Mesothelial cell of epicardium (in vitro differentiated cells): ENCODE measurements at places on chromosomes 7 and 10.

DNA sequence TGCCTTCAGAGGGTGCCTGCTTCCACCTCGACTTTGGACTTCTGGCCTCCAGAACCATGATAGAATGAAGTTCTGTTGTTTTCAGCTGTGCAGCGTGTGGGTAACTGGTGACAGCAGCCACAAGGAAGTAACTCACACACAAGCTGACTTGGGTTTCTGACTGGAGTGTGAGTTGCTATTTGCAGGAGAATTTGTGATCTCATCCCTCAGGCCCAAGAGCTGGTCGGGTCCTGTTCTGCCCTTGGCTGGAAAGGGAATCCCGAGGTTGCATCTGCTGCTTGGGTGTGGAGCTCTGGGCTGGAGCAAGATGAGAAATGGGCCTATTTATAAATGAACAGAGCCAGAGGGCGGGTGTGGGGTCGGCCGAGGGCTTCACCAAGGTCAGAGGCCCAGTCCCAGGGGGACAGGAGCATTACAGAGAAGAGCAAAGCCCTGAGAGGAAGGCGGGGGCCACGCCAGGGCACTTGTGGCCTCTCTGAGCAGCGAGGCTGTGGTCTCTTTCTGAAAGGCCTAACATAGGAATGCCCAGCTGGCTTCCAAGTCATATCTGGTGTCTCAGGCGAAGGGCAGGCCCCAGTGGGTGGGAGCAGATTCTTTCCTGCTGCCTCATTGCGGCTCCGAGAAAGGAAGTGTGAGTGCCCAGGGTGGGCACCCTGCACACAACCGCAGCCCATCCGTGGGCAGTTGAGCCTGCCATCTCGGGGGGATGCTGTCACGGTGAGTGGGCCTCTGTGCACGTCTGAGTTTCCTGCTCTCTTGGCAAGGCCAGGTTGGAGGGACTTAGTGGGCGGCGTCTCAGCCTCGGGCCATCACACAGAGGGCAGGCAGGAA lies 26.5 kb upstream of the C10orf71 start:
- no peak for DNase-seq

DNA sequence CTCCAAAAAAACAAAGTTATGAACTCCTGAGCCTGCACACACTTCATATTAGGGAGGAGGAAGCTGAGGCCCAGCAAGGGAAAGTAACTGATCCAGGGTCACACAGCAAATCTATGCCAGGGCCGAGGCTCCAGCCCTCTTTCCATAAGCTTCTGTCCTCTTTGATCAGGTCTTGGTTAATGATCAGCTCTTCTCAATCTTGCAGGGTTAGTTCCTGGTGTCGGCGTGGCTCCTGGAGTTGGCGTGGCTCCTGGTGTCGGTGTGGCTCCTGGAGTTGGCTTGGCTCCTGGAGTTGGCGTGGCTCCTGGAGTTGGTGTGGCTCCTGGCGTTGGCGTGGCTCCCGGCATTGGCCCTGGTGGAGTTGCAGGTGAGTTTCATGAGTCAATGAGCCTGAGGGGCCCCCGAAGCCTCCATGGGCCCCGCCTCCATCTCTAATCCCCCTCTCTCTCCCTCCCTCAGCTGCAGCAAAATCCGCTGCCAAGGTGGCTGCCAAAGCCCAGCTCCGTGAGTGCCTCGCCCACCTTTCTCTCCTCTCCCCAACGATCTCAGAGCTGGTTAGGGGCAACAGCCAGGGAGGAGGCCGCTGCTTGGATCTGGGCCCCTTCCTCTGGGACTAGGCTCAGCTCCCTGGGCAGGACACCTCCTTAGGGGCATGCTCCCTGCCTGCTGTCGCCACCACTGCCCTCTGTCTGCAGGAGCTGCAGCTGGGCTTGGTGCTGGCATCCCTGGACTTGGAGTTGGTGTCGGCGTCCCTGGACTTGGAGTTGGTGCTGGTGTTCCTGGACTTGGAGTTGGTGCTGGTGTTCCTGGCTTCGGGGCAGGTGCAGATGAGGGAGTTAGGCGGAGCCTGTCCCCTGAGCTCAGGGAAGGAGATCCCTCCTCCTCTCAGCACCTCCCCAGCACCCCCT lies 23.7 kb upstream of the LIMK1 start:
- no peak for DNase-seq

DNA sequence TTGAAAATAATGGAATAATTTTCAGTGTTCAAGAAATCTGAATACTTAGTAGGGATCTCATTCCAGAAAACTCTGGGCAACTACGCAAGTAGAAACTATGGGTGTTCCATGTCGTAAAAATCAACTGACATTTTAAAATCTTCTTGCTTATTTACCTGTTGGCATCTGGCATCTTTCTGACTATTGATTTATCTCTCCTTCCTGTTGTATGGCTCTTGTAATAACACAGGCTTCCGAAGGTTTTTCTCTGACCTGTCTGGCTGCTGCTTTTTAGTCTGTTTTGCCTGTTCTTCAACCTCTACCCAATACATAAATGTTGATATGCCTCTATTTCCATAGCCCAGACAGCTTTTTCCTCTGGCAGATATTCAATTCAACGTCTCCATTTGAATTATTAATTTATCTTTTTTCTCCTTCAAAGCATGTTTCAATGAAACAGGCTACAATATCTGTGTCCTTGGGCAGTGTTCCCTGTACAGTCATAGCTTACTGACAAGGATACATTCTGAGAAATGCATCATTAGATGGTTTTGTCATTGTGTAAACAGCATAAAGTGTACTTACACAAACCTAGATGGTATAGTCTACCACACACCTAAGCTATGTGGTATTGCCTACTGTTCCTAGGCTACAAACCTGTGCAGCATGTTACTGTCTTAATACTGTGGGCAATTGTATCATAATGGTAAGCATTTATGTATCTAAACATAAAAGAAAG lies 105.9 kb upstream of the ETV1 start:
- DNase-seq = no peak

GRCh38 chr10:78516236-78516635 lies 482.6 kb downstream of the RPS24 start:
- no peak for DNase-seq

GRCh38 chr7:16581286-16581685 lies 54.7 kb downstream of the LRRC72 start:
- no peak for DNase-seq

DNA sequence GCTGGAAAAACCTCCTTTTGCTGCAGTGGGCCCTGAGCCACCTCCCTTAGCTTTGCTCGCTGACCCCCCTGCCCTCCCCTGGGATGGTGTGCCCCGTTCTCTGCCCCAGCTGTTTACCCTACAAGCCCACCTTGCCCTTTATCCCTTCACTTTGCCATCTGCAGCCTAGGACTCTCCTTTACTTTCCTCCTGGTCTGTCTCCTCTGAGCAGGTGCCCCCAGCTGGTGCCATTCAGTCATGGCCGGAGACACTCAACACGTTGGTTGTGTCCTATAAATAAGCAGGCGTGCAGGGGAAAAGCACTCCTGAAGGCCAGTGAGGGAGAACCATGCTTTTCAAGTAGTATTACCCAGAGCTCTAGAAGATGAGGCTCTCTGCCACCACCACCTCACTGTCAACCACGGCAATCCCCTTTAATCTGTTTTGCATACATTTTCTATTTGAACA lies 6.1 kb downstream of the RASSF4 start:
- DNase-seq = no peak

DNA sequence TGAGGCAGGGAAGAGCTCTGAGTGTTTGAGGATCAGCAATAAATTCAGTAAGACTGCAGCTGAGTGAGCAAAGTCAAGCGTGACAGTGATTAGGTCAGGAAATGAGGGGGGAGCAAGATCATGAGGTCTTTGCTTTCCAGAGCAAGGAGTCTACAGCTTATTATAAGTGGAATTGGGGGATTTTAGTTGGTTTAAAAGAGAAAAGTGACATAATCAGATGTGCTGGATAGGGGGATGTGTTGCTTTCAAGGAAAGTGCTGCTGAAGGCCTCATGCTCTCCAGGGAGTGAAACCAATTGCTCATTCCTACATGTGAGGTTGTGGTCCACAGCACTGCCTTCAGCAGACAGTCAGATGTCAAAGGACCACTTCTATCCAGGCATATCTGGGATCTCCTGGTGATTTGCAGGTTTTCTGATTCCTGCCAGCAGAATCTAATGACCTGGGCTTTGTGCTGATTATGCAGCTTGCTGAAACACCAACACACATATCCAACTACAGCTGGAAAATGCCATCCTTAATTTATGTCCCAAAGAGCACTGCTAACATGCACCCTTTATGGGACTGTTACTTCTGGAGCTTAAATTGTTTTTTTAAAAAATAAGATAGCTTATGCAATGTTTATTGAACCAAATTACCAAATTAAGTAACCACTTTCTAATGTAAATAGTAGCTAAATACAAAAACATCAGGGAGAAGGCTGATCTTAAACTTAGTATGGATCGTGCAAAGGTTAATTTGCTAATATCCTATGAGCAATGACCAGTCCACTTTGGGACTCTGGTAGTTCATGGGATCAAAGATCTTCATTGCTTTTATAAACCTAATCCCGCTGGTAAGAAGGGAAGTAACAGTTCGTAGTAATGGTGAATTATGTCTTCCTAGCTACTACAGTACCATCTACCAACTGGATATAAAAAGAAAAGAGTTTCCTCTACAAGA lies 607.6 kb downstream of the KCNMA1 start:
- no peak for DNase-seq

GRCh38 chr7:135414850-135415439 lies 95.0 kb downstream of the CNOT4 start:
- DNase-seq = no peak

- DNase-seq = no peak
These were observed 17.8 kb upstream of the ZKSCAN1 start for GRCh38 chr7:99997545-99998137.

GRCh38 chr7:130084037-130084875 lies 13.9 kb downstream of the KLHDC10 start:
- no peak for DNase-seq

- no peak for DNase-seq
These were observed 26.7 kb upstream of the CUL1 start for GRCh38 chr7:148672041-148672440.

- DNase-seq = no peak
These were observed 8.4 kb downstream of the FAM237B start for GRCh38 chr7:90312745-90313144.

DNA sequence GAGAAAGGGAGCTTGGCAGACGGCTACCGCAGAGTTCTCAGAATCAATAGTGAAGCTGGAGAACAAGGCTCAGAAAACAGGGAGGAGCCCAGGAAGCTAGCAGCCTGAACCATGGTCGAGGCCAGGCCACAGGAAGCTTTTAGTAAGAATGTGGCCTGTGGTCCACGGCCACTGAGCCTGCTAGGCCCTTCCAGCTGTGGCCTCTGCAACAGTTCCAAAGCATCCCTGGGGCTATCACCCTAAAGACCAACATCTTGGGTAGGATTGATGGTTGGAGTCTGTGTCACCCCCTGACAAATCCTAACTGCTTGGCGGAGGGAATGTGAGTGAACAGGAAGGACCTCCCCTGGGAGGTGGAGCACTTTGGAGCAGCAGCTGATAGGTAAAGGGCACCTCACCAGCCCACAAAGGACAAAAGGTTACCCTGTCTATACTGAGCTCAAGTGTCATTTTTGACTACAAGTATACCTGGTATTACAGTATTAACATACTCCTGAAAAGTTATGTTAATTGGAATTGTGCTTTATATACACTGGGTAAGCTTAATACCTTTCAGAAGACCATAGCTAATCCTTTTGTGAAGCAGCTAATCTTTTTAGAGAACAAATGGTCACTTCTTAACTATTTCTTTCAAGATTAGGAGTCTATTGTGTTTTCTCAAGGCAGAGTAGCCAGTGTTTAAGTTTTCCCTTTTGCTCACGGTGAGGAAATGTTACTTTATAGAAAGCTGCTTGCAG lies 18.7 kb downstream of the PTPRE start:
- no peak for DNase-seq

DNA sequence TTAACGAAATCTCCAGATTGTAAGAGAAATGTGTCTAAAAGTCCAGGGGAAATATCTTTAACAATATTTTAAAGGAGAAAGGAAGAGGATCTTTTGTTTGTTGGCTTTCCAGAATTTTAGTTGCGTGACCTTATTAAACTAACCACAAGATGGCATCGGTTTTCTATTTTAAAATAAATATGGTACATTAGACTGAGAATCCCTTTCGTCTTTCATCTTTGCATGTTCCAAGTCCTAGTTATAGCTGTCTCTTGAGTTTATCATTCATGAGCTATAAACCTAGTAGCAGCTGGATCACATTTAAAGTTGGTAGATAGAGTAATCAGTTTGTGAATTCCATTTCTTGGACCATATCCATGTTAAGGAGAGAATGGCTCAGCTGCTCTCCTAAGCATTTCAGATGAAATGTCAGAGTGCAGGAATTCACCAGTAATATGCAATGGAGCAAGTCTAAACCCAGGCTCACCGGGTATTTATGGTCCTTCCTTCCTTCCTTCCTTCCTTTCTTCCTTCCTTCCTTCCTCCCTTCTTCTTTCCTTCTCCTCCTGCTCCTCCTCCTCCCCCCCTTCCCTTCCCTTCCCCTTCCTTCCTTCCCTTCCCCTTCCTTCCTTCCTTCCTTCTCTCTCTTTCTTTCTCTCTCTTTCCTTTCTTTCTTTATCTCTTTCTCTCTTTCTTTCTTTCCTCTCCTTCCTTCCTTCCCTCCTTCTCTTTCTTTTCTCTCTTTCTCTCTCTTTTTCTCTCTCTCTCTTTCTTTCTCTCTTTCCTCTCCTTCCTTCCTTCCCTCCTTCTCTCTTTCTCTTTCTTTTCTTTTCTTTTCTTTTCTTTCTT lies 57.8 kb upstream of the RAB18 start:
- DNase-seq = no peak

DNA sequence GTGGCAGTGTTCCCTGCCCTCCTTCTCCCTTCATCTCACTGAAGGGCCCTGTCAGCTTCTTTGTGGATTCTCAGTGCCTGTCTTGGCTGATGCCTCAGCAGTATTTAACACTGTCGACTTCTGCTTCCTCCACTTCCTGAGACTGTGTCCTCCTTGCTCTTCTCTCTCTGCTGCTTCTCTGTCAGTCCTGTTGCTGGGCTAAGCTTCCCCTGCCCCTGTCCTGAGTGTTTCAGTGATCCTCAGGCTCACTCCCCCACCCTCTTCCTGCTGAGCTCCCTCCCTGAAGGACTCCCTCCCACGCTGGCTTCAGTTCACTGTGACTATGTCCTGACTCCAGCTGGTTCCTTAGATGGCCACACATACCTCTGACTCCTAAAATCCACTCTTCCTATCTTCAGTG lies 64.9 kb downstream of the CREM start:
- no peak for DNase-seq

GRCh38 chr10:114704679-114705078 lies 46.6 kb upstream of the ABLIM1 start:
- DNase-seq = no peak

DNA sequence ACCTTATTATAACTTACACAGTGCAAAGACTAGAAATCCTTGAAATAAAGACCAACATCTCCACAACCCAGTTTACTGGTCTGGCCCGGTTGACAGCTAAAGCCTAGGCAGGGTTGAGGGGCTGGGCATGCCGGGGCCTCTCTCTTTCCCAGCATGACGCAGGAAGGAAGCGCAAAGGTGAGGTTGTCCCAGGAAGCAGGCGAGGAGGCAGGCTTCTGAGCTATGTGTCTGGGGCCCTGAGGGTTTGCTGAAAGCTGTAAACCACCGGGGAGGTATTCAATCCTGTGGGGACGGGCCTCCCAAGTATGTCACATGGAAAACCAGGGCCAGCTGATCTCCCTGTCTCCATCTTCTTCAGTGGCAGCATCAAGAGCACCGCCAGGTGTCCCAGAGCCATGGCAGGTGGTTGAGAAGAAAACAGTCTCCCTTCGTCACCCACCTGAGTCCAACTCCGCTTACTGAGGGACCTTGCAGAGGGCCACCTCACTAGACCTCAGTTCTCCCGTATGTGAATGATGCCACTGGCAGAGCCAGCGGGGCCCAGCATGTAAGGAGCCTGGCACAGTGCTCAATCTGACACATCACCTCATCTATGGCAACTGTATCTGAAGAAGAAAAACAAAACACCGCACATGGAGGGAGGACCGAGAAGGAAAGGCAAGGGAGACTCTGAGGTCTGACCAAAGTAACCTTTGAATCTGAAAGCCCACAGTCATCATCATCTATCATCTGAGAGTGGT lies 49.5 kb downstream of the FAM53B start:
- no peak for DNase-seq
